ENCODE measurements at places on chromosomes 3 and 15.
A peak's percentile ranks its signal among the peaks of the same experiment; 100 is the strongest.

DNA sequence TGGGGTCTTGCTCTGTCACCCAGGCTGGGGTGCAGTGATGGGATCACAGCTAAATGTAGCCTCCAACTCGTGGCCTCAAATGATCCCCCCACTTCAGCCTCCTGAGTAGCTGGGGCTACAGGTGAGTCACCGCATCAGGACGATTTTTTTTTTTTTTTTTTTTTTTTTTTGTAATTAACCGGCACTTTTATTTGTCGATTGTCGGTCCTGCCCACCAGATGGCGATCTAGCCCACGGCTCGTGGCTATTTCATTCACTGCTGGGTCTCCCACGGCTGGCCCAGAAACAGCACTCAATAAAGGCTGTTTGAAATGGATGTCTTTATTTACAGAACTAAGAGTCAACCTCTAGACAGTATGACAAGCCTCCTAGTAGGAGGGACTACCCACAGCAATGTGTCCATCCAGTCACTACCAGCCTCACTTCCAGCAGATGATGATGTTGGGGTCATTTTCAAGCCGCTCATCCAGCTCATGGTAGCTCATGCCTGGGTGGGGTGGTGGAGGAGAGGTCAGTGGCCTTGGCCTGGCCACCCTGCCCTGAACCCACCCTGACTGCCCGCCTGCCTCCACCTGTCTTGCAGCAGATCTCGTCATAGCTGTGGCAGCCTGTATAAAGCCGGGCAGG is 1.8 kb upstream of the ZMYND10 start:
- peak; percentile 81 for DNase-seq

DNA sequence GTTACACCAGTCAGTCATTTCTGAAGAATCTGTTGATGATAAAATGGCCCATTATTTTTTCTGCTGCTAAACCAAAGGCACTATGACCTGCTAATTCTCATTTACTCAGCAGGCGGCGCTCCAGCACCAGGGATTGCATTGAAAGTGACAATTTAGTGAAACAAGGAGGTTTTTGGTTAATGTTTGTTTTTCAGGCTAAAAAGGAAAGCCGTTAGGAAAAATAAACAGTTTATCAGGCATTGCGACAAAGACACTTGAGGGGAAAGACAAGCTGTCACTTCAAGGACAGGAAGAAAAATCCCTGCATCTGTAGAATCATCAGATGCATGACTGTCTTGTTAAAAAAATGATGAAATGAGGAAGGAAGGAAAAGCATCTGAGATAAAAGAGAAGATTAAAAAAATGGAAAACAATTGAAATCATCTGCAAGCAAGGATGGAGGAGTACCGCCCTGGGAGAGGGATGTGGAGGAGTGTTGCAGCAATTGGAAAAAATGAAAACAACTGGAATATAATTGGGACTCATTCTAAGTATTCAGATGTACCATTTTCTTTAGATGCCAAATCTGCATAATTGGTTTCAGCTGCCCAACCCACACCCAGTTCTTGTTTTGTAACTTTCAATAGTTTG is 54.0 kb downstream of the NR1D2 start:
- peak; percentile 78 for DNase-seq

DNA sequence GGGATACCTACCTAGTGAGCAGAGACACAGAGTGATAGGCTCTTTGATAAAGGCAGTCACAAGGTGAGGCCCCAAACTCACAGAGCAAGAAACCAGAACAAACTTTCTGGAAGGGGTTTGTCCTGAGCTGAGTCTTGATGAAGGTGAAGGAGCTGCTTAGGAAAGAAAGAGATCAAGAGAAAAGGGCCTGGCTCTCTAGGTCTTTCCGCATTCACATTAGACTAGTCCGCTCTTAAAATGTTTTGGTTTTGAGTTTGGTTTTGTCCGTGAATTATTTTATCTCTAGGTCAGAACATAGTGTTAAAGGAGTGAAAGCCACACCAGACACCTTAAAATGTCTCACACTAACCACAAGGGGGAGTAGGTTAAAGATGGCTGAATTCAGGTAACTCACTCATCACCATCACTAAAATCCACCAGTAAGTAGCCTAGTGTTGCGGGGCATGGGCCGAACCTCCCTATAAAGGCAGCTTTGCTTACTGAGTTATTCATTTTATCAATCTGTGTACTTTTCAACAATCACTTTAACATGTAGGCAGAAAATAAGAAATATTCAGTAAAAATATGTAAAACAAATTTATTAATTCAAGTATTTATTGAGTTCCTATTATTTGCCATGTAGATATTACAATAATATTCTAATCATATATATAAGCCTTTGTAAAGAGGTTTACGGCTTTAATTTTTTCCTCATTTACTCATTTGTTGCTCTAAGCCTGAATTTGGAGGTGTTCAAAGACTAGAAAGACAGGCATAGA is 121.5 kb upstream of the TSC22D2 start:
- peak; percentile 44 for DNase-seq

DNA sequence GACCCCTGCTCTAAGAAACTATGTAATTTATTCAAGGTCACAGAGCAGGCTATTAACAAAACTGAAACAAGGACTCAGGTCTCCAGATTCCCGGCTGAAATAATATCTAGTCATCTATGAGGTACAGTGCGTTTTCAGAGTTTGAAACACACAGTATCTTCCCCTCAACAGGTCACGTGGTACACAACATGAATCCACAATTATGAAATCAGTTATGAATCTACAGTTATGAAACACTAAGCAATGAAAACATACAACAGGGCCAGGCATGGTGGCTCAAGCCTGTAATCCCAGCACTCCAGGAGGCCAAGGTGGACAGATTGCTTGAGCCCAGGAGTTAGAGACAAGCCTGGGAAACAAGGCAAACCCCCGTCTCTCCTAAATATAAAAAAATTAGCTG is 72.7 kb downstream of the FSIP1 start:
- DNase-seq: no peak

- peak; percentile 75 for DNase-seq
Measured at GRCh38 chr3:153291059-153291685, 129.1 kb downstream of the RAP2B start.

GRCh38 chr3:61897848-61898247 is 336.5 kb downstream of the PTPRG start:
- DNase-seq: no peak

GRCh38 chr3:71245971-71246880 is 337.3 kb downstream of the FOXP1 start:
- DNase-seq: no peak

DNA sequence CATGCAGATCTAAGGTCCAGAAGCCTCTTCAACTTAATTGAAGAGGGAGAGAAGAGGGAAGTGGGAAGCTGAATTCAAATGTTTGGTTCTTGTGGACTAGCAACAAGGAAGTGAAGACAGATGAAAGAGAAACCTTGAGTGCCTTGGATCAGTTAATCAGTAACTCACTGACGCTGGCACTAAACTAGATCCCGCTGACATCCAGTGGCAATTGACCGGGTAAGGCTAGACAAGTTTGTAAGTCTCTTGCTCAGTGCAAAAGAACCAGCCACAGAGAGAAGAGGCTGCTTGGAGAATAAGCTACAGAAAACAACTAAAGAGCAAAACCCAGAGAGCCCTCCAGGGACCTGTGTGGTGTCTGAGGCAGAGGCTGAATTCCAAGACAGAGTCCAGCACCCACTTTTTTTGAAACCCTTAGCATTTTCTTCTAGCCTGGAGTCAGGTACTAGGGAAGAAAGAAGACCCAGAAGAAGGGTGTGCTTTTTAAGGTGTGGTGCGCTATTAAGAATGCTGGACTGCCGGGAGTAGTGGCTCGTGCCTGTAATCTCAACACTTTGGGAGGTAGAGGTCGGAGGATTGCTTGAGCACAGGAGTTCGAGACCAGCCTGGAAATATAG is 6.9 kb downstream of the PLCH1 start:
- peak; percentile 75 for DNase-seq

GRCh38 chr15:66749841-66750575 is 48.0 kb downstream of the SMAD6 start:
- no peak for DNase-seq

GRCh38 chr15:100757661-100758060 is 122.0 kb upstream of the ALDH1A3 start:
- no peak for DNase-seq

GRCh38 chr15:68726246-68726645 is 94.4 kb downstream of the ANP32A start:
- no peak for DNase-seq

GRCh38 chr15:38029736-38030135 is 95.3 kb downstream of the TMCO5A start:
- DNase-seq: no peak

GRCh38 chr3:41258239-41258800 is 59.0 kb downstream of the CTNNB1 start:
- no peak for DNase-seq

DNA sequence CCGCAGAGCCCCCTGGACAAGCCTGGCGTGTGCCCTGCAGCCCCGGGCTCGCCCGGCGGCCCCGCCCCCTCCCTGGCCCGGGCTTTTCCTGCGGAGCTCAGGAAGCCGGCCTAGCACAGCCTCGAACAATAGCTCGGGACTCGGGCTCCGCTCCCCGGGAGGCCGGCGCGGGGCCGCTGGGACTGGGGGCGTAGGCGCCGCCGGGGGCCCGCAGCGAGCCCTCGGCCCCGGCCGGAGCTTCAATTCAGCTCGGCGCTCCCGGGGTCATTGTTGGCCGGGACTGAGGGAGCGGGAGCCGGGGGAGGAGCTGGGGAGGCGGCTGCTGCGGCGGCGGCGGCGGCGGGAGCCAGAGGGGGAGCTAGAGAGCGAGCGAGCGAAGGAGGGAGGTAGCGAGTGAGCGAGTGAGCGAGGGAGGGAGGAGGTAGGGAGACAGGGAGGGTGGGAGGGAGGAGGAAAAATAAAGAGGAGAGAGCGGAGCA is 41.0 kb upstream of the ROPN1 start:
- peak; percentile 89 for DNase-seq

- no peak for DNase-seq
Measured at GRCh38 chr3:27746838-27747237, 24.7 kb upstream of the EOMES start.

DNA sequence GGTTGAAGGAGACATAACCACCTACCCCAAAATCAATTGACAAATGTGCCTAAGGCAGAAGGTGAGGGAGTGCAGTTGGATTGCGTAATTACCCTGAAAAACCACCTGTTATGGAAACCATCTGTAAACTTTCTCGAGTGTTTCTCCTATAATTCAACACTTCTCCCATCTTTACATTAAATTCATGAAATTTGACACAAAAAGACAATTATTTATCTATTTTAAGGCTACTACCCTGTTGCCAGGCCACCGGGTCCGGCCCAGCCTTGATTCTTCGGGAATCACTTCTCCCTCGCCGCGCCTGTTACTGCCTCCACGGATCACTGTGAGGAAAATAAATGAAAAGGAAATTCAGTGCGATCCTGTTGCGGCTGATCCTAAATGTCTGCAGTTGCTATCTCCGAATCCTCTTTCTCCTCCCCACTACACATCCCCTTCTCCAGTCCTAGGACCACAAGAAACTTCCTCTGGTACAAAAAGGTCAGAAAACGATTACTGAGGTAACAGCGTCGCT is 646 bp downstream of the IQCB1 start:
- DNase-seq: peak; percentile 29

- DNase-seq: no peak
Measured at GRCh38 chr3:172309741-172310427, 138.4 kb downstream of the GHSR start.

DNA sequence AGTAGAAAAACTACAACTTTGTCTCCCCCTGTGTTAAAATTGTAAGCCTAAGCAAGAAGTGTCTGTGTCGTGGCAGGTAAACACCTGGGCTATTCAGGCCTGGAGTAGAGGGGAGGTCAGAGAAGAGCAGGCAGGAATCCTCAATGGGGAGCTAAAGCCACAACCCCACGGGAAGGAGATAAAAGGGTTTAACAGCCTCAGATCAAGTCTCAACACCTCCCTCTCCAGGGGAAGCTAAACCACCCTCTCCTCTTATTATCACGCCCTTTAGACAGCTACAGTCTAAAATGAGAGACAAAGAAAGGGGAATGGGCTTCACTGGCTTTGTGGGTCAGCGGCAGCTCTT is 11.6 kb downstream of the ETV5 start:
- DNase-seq: no peak

- no peak for DNase-seq
Measured at GRCh38 chr15:66494262-66494661, 3.3 kb downstream of the SNAPC5 start.

- no peak for DNase-seq
Measured at GRCh38 chr3:128735287-128735686, 9.3 kb downstream of the RAB7A start.

DNA sequence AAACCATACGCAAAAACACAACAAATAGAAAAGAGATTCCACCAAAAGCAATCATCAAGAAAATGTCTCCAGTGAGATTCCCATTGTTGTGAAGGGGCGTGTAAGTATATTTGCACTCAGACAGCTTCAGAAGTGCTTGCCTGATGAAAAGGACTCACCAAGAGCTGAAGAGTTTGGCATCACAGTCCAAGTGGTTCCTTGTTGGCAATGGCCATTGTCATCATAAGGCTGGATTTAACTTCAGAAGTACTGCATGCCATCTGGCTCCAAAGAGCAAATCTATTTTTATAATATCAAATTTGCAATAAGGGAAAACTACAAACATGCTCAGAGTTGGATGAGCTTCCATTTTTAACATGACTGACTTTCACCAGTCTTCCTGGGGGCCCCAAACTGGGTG is 505.3 kb upstream of the NR2F2 start:
- DNase-seq: no peak

DNA sequence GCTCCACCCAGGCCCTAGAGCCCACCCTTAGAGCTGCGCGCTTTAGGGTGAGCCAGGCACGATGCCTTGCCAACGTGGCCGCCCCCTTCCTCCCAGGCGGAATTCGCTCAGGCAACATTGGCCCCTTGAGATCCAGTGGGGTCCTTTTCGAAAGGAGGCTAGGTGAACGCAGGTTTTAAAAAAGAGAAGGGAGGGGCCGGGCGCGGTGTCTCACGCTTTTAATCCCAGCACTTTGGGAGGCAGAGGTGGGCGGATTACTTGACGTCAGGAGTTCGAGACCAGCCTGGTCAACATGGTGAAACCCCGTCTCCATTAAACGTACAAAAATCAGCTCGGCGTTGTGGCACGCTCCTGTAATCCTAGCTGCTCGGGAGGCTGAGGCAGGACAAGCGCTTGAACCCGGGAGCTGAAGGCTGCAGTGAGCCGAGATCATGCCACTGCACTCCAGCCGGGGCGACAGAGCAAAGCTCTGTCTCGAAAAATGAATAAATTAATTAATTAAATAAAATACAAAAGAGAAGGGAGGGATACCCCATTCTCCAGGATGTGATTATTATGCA is 984 bp upstream of the RPP25 start:
- DNase-seq: no peak

DNA sequence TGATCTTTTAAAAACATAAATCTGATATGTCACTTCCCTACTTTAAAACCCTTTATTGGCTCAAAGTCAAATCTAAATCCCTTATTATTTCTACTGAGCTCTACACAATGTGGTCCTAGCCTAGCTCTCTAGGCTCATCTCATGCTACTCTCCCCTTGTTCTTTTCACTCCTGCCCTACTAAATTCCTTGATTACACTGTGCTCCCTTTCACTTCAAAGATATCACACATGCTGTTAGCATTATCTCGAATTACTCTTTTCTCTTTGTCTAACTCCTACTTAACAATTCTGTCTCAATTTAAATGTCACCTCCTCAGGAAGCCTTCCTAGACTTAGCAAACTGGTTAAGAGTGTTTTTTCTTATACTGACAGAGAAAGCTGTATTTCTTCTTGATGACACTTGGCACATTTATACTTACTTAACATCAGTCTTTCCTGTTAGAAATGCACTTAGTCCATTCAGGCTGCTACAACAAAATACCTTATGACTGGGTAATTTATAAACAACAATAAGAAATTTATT is 102.0 kb downstream of the SCAPER start:
- DNase-seq: no peak
